Pons (tissue), 1 donor: ENCODE measurements at places on chromosomes 4 and X.

DNA sequence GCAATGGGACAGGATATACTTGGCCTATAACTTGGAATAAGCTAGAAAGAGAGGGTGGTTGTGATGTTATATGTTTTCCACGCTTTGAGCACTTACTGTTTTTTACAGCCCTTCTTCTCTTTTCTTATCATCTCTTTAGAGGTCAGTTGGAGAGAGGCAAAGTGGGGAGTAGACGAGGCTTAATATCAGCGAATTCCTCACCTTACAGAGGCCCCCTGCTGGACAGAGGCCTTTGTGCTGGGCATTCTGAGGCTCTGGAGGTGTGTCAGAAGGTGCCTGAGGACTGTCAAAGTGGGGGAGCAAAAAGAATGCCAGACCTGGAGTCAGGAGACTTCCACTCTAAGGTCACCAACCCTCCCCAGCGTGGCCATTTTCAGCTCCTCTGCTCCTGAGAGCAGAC lies 42.5 kb downstream of the MAMLD1 start:
- DNase-seq: no peak

- no peak for DNase-seq
Measured at GRCh38 chrX:50072110-50072509, 128.7 kb downstream of the AKAP4 start.

- DNase-seq: no peak
Measured at GRCh38 chr4:93169966-93170365, 658.6 kb upstream of the ATOH1 start.

DNA sequence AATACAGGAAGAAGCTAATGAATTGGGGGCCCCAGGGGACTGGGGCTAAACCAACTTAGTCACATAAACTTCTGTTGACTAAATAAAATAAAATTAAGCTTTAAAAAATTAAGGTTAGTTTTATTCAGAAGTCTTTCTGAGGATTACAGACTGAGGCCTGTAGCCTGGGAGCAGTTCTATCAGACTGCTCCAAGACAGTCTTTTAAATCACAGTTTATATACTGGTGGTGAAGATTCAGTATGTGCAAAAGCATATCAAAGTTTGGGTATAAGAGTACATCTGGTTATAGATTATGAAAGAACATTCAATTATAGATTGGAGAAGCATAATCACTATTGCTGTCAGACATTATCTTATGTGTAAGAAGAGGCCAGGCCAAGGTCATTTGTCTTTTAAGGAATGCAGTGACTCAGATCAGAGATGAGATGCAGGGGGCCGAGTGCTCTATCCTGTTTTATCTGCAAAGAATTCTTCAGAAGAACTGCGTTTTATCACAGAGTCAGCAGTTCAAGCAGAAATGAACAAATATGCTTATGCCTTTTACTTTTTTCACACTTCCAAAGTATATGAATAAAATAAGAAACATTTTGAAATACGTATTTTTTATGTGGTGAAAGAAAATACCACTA lies 109.4 kb downstream of the PDHA2 start:
- no peak for DNase-seq

GRCh38 chrX:45011131-45011530 lies 138.1 kb downstream of the KDM6A start:
- no peak for DNase-seq

DNA sequence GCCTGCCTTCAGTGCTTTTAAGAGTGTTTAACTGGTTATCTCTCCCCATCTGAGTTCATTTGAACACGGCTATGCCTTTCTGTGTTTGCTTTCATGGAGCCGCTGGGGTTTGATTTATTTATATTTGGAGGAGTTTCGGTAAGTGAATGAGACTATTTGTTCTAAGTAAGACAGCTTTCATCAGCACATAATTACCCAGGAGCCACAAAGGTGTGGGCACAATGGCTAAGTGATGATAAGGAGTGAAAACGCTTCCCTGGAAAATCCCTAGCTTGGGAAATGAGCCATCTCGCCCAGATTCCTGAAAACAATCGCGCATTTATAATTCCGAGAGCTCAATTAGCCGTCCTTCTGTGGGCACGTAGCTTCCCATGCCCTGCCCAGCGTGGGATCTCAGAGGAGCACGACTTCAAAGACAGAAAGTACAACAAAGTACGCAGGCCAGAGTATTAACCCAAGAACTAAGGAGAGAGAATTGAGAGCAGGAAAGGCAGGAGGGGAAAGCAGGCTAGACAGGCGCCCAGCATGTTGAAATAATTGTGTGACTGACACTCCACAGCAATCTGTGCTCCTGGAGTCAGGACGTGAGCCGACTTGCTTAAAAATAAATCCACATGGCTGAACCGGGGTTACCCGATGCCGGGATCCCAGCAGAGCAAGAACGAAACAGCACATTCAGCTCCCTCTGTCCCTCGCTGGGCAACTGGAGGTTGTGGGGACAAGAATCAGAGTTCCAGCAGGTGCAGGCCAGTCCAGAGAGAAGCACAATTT lies 99.0 kb downstream of the DHRSX start:
- DNase-seq: peak; percentile 53

GRCh38 chr4:26583538-26583864 lies 383 bp upstream of the TBC1D19 start:
- no peak for DNase-seq

- DNase-seq: no peak
Measured at GRCh38 chr4:146545102-146545501, 23.4 kb upstream of the SLC10A7 start.

GRCh38 chr4:72136429-72136828 lies 104.6 kb downstream of the NPFFR2 start:
- no peak for DNase-seq

- DNase-seq: no peak
Measured at GRCh38 chr4:867526-868250, 41.8 kb upstream of the CPLX1 start.

GRCh38 chrX:140360924-140361323 lies 143.9 kb downstream of the SOX3 start:
- DNase-seq: no peak

- no peak for DNase-seq
Measured at GRCh38 chr4:120870279-120870673, 52.2 kb downstream of the PRDM5 start.

GRCh38 chrX:31931225-31931624 lies 859.4 kb upstream of the FTHL17 start:
- DNase-seq: no peak

GRCh38 chrX:11367609-11368430 lies 74.6 kb downstream of the AMELX start:
- no peak for DNase-seq
